Astrocyte of the hippocampus (primary cell): ENCODE measurements at places on chromosomes 5 and 9.

DNA sequence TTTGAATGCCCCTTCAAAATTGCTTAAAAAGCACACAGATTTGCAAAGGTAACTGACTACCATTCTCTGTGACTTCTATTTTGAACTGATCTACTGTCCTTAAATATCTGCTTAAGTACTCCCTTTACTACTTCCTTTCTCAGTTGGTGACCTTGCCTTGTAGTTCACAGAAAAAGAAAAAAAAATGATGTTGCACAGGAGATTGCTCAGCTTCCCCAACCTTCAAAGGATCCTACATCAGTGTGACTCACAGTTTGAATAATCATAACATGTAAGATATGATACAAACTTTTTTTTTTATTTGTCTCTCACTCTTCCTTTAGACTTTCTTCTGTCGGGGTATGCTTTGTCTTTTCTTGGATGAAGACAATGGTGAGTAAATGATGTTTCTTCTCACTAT, 1029.6 kb downstream of the CDH12 start:
- no peak for DNase-seq

DNA sequence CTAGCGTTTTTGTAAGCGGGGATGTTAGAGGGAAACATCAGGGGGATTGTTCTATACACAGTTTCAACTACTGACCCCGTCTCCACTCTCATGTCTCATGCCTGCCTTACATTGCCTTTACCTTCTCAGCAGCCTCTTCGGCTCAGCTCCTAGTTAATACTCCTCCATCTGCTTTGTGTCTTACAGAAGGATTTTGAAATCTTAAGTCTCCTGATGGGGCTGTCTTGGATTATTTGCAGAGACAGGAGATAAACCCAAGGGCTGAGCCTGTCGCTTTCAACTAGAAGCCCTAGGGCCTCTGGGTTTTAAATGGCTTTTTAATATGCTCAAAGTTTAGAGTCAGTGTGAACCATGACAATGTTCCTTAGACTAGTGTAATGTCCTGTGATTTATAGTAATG, 161.5 kb downstream of the CARTPT start:
- DNase-seq = no peak

GRCh38 chr5:78253201-78253600, 41.3 kb downstream of the AP3B1 start:
- peak; percentile 47 for DNase-seq

GRCh38 chr5:134047687-134048056, 42.9 kb upstream of the VDAC1 start:
- no peak for DNase-seq

DNA sequence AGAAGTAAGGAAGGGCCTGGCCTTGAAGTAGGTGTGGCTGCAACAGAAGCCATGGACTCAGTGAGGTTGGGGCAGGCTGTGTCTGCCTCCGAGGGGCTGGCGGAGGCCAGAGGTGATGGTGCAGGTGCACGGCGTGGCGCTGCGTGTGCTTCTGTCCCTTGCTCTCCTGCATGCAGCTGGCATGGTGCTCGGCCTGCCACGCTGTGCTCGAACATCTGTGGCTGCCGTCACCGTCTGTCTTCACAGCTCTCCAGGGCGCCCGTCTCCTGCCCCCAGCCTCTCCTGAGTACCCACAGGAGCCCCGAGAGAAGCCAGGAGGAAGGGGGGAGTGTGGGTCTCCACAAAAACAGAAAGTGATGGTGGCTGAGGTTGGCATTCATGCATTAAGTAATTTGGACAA, 193.7 kb downstream of the CACNA1B start:
- no peak for DNase-seq

DNA sequence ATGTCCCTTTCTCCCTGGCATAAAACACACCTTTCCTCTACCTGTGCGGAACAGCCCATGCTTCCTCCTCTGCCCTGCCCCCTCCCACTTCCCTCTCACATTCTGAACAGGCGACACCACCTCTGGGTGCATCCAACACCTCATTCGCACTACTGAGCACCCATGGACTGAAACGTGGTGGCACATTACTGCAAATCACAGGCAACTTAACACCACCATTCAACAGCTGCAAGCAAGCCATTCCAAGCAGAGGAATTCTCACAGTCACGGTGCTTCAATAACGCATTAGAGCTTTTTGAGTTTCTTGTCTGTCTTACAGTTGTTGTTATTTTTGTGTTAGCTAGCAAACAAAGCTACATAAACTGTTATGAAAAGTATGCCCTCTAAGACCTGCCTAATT, 298.2 kb upstream of the TAS2R1 start:
- no peak for DNase-seq

DNA sequence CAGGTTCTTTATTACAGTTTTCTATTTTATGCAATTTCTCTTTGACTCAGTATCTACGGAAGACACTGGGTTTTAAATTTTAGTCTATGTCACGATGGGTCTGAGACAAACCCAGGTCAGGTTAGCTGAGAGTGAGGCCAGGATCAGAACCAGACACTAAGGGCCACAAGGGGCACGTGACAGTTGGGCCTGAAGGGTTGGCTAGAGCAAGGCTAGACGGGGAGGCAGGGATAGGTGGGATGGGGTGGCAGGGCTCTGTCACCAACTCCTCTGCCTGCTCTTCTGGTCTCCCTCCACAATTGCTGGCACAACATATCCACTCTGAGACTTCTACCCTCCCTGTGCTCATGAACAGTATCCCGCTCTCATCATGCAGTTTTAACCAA, 76.4 kb downstream of the MED27 start:
- no peak for DNase-seq

GRCh38 chr5:88845081-88845697, 37.8 kb downstream of the MEF2C start:
- no peak for DNase-seq

DNA sequence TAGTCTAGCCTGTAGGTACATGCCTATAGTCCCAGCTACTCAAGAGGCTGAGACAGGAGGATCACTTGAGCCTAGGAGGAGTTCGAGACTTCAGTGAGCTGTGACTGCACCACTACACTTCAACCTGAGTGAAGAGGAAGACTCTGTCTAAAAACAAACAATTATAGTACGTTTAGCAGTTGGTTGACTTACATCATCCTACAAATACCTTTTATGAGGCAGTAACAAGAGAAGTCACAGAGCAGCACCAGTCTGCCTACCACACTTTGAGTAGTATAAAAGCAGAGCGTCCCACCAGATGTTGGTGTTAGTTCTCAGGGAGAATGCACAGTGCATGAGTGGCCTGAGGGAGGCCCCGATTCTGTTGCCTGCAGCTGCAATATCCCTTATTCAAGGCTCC, 16.1 kb downstream of the ZFR start:
- DNase-seq = no peak

- DNase-seq = peak; percentile 41
Observed at GRCh38 chr9:136695435-136695895, 8.2 kb upstream of the AGPAT2 start.

- peak; percentile 74 for DNase-seq
Observed at GRCh38 chr5:128290152-128290858, 206.7 kb downstream of the SLC12A2 start.

DNA sequence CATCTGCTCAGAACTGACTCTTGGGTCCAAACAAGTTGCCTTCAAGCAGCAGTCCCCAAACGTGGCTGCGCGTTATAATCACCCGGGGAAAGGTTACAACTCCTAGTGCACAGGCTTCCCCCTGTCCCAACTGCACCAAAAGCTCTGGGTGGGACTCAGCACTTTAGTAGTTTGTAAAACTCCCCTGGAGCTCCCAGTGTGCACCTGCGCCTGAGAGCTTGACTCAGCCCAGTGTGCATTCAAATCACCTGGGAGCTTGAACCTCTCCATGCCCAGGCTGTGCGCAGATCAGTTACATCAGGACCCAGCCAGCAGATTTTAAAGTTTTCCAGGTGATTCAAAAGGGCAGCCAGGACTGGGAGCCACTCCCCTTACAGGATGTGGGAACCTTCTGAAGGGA, 151.4 kb downstream of the COL23A1 start:
- no peak for DNase-seq

DNA sequence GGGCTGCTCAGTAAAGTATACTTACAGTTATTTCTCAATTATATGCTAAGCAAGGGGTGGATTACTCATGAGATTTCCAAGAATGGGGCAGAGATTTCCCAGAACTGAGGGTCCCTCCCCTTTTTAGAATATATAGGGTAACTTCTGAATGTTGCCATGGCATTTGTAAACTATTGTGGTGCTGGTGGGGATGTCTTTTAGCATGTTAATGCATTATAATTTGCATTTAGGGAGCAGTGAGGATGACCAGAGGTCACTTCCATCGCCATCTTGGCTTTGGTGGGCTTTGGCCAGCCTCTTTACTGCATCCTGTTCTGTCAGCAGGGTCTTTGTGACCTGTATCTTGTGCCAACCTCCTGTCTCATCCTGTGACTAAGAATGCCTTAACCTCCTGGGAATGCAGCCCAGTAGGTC, 35.5 kb downstream of the TTC1 start:
- no peak for DNase-seq
